ENCODE measurements at places on chromosomes 3 and 15. TPM values are rescaled to one million over a fixed set of nuclear protein-coding genes. Genes with fewer than 3 reads are reported as not detected.

Gene PRKCI
- 28.7 TPM for total RNA-seq

Gene ADPRH
- 24.9 TPM for total RNA-seq

Gene WDR93
- not detected for total RNA-seq

Gene GABRR3
- total RNA-seq, result not detected

Measured in spleen (tissue), 13 donors.